Progenitor cell of endocrine pancreas (in vitro differentiated cells): ENCODE measurements at places on chromosomes 4 and X. TPM values are rescaled to one million over a fixed set of nuclear protein-coding genes. Genes with fewer than 3 reads are reported as not detected.

GRCh38 chr4:89306486-89307177 is 968 bp downstream of the GPRIN3 start:
- DNase-seq = no peak

DNA sequence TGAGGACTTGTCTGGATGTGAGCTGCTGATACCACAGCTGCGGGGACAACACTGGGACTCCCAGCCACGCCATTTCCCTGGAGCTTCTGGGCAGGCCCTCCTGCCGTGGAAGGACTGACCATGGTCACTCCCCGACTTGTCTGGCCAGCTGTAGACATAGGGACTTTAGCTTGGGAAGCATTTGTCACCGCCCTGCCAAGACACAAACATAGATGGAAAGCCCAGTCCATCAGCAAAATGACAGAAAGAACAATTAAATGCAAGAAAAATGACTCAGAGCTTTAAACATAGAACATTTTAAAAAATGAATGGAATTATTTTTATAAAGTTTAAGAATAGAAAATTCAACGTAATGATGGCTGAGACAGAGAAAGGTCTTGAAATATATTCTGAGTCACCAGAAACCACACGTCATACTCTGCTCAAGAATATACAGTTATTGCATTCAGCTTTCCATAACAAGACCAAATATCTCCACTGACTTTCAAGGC is 107.6 kb upstream of the CBR4 start:
- no peak for DNase-seq

DNA sequence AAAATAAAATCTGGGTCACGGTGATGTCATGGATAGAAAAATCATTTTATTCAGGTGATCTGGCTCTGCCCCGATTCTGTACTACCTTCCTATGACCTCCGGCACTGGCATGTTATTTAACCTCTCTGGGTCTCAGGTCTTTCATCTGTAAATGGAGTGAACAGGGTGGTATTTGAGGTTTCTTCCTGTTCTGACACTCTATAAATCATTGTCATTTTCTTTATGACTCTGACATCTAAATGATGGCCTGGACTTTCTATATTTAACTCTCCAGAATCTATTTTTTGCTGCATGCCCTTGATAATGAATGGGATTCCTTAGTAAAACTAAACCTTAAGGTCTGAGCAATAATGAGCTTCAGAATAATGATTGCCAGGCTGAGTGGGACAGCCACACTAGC is 422.0 kb upstream of the CNKSR2 start:
- no peak for DNase-seq

Gene SSX2
- not detected in 2 replicates for total RNA-seq

- no peak for DNase-seq
Measured at GRCh38 chrX:17814557-17814956, 46.5 kb downstream of the RAI2 start.

Gene IL2
- total RNA-seq = not detected in 2 replicates

DNA sequence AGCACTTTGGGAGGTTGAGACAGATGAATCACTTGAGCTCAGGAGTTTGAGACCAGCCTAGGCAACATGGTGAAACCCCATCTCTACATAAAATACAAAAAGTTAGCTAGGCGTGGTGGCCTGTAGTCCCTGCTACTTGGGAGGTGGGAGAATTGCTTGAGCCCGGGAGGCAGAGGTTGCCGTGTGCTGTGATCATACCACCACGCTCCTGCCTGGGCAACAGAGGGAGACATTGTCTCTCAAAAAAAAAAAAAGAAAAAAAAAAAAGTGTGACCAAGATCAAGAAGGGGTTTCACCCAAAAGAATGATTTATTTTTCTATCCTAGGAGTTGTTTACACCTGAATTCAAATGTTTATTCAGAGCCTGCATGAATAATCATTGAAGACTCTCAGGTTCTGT is 572.4 kb upstream of the GALNT7 start:
- no peak for DNase-seq

GRCh38 chr4:72875138-72875537 is 194.4 kb downstream of the COX18 start:
- no peak for DNase-seq

DNA sequence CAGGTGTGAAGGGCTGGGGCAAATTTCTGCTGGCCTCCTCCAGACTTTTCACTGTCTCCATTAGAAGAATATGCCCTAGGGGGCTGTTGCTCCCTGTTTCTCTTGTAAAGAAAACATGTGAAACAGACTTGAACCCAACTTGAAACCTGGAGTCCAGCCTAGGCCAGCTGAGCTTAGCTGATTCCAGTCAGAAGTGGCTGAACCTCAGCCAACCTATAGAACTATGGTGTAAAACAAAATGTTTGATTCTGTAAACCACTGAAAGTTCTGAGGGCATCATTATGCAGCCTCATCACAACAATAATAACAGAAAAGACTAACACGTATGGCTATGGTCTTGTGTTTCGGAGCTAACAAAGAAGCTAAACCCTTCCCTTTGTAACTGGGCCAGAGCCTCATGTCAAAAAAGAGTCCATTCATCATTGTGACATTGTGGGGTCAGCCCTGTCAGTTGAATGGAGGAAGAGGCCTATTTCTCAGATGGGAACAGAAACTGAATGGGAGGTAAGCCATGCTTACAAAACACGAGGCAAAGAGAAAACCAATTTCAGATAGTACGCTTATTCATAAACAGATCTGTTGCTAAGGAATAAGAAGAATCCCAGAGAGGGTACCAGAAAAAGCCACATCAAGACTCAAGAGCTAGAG is 34.1 kb downstream of the SETD7 start:
- no peak for DNase-seq
